Activated CD4-positive, alpha-beta T cell treated with anti-CD3 and anti-CD28 coated beads, Interleukin-2, amount 10 ng/mL, durations not matched to agents 24 days and 14 days (primary cell): ENCODE measurements at places on chromosomes 12 and 14.
A peak's percentile ranks its signal among the peaks of the same experiment; 100 is the strongest.

DNA sequence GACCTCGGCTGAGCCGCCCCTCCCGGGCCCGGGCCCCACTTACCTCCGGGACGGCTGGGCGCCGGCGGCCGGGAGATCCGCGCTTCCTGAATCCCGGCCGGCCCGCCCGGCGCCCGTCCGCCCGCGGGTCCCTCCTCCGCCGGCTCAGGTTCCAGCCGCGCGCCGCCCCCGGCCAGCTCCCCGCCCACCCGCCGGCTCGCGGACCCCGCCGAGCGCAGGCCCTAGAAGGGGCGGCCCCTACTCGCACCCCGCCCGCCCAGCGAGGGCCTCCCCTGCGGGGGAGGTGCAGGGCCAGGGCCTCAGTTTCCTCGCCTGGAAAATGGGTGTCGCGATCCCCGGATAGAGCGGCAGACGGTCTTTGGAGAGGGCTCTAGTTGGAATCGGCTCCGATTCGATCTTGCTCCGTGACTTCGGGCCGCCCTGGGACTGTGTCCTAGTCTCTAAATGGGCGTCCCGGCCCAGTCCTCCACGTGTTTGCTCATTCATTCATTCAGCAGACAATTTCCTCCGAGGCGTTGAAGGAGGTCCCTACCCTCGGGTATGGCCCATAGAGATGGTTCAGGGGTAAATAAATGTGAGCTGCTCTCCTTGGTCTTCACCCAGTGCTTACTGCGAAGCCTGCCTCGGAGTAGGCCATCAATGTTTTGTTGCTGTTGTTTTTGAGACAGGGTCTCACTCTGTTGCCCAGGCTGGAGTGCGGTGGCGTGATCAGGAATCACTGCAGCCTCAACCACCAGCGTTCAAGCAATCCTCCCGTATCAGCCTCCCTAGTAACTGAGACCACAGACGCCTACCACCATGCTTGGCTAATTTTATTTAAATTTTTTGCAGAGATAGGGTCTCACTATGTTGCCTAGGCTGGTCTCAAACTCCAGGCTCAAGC is at the start of gene TRPV4:
TSS of gene TRPV4 (minus strand) at position 92 of the 883 bp plus-strand sequence. CDS start 18,602 bp downstream, outside the sequence.
- H3K36me3 ChIP-seq = no peaks in the 10 kb centered on the region
- H3K27ac ChIP-seq = no peak within 1 kb of the TSS
- peak within 1 kb of the TSS; percentile 41 for H3K4me3 ChIP-seq

DNA sequence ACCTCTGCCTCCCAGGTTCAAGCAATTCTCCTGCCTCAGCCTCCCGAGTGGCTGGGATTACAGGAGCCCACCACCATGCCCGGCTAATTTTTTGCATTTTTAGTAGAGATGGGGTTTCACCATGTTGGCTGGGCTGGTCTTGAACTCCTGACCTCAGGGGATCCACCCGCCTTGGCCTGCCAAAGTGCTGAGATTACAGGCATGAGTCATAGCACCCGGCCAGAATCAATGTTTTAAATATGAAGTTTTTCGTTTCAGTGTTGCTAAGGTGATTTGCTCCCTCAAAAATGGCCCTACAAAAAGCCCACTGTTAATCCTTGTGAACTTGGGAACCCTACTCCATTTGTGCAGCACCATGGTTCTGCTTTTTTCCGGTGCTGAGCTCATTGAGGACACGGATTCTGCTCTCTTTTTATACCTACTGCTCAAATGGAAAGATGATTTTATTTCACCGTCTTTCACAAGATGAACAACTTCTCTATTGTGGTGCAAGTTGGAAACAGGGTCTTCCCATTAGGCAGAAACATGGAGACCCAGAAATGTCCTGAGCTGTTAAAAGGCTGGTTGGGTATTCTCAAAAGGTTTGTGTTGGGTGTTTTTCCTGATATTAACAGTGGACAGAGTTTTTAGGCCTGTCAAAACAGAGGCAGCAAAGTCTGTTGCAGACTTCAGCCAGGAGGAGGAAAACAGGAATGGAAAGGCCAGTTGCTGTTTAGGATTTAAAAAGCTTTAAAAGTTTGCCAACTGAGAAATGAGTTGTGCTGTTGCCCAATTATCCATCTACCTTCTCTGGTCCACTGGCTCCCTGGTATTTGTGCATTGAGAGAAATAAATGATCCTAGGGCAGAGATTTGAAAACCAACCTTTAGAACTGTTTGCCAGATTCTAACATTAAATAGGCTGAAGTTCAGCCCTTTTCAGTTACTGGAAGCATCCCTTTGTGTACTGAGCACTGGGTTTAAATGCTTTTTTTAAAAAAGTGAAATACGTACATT is 85.8 kb downstream of the ATP23 start:
- H3K27ac ChIP-seq = no peak overlapping the region
- no peaks in the 10 kb centered on the region for H3K27me3 ChIP-seq
- H3K36me3 ChIP-seq = no peaks in the 10 kb centered on the region
- H3K4me3 ChIP-seq = no peak overlapping the region
- DNase-seq = no peak
- no peaks in the 10 kb centered on the region for H3K4me1 ChIP-seq

DNA sequence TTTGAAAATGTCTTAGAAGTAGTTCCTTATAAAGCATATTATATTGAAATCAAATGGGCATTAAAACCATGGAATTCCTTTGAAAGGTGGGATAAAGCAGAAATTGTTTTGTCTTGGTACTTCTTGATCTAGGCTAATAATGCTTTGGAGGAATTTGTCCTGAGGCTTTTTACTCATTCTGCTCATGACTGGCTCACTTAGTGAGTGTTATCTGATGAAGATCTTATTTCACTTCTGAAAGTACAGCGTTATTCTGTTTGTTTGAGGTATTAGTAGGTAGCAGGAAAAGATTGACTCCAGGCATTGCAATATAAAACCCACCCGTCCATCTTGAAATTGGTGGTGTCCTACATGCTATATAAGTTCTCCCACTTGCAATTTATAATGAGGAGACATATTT is 5.5 kb downstream of the C12orf71 start:
- H3K4me3 ChIP-seq = no peak overlapping the region
- H3K4me1 ChIP-seq = peaks cover 14% of the 10 kb centered on the region
- DNase-seq = no peak
- H3K27me3 ChIP-seq = peaks cover 1% of the 10 kb centered on the region
- no peak overlapping the region for H3K27ac ChIP-seq

DNA sequence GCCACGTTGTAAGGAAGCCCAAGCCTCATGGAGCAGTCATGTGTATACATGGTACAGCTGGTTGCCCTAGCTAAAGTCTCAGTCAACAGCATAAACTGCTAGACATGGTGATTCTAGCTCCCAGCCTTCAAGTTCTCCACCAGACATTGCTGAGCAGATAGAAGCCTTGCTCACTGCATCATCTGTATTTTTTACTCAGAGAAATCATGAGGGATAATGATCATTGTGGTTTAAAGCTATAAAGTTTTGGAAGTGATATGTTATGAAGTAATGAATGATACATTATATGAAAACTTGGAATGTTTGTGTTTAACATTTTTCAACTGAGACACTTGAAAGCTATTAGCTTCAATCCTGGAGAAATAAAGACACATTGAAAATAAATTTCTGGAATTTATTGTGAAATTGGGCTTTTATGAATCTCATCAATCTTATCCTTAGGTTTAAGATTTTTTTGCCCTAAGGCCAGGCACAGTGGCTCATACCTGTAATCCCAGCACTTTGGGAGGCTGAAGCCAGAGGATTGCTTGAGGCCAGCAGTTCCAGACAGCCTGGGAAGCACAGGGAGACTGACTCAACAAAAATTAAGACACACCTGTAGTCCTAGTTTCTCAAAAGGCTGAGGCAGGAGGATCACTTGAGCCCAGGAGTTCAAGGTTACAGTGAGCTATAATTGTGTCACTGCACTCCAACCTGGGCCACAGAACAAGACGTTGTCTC is 5.6 kb upstream of the NFATC4 start:
- H3K36me3 ChIP-seq = no peaks in the 10 kb centered on the region
- no peak overlapping the region for H3K27ac ChIP-seq
- no peak overlapping the region for H3K4me3 ChIP-seq
- H3K27me3 ChIP-seq = peaks cover 55% of the 10 kb centered on the region
- DNase-seq = no peak

- no peaks in the 10 kb centered on the region for H3K27me3 ChIP-seq
- no peak overlapping the region for H3K4me3 ChIP-seq
- peaks cover 60% of the 10 kb centered on the region for H3K36me3 ChIP-seq
- H3K27ac ChIP-seq = peak overlapping the region; percentile 20
- DNase-seq = no peak
These were observed 4.3 kb downstream of the NAP1L1 start for GRCh38 chr12:76080017-76080728.

- peak overlapping the region; percentile 96 for H3K4me3 ChIP-seq
- H3K27ac ChIP-seq = peak overlapping the region; percentile 98
- DNase-seq = peak; percentile 93
- peaks cover 68% of the 10 kb centered on the region for H3K36me3 ChIP-seq
- no peaks in the 10 kb centered on the region for H3K27me3 ChIP-seq
- peaks cover 49% of the 10 kb centered on the region for H3K4me1 ChIP-seq
These were observed 136.5 kb upstream of the AMIGO2 start for GRCh38 chr12:47216150-47216677.

DNA sequence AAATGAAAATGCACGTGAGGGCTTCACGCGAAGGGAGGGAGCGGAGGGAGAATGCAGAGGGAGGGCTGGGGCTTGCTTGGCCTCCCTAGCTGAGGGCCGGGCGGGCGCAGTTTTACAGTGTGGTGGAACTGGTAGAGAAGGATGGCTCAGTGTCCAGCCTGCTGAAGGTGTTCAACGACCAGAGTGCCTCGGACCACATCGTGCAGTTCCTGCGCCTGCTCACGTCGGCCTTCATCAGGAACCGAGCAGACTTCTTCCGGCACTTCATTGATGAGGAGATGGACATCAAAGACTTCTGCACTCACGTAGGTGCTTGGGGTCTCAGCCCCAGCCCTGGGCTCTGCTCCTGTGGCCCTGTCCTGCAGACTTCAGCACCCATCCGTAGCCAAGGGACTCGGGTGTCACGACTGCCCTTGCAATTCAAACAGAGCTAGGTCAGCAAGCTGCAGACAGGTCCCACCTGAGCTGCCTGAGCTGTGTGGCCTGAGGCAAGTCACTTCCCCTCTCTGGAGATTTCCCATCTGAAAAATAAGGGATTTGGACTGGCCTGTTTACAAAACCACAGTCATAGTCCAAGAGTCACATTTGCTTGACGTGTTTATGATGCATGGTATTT is 18.4 kb downstream of the OTUB2 start:
- no peaks in the 10 kb centered on the region for H3K4me1 ChIP-seq
- H3K27ac ChIP-seq = no peak overlapping the region
- no peak overlapping the region for H3K4me3 ChIP-seq
- peaks cover 24% of the 10 kb centered on the region for H3K36me3 ChIP-seq

DNA sequence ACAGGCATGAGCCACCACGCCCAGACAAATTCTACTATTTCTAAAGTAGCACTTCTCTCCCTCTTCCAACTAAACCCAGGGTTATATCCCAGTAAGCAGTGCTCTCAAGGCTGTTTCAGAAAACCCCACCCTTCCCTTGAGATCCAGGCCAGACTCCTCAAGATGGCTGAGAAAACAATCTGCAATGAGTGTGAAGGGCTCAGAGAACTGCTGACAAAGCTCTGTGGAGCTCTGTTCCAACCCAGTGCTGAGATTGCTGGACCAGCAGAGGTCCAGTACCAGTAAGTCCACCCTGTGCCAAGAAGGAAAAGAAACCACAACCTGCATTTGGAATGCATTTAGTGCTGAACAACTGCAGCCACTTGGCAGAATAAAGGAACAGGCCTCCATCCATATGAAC is 3.7 kb upstream of the IFFO1 start:
- peaks cover 71% of the 10 kb centered on the region for H3K36me3 ChIP-seq
- H3K27ac ChIP-seq = no peak overlapping the region
- DNase-seq = no peak
- no peak overlapping the region for H3K4me3 ChIP-seq
- H3K27me3 ChIP-seq = no peaks in the 10 kb centered on the region

DNA sequence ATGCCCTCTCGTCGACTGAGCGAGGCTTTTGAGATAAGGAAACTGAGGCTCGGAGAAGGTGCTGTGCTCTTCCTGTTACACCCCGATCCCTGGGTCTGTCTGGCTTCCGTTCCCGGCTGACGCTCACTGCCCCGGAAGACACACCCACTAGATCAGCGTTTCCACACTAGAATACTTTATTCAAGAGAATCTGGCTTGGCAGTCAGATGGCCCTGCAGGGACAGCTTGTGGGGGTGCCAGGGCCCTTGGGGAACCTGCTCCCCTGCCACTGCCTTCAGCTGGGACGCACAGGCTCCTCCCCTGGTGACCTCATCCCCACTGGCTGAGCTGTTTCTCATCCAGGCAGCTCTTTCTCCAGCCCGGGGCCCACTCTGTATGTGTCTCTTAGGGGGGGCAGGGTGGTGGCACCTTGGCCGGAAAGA is 13.7 kb downstream of the PGF start:
- peaks cover 38% of the 10 kb centered on the region for H3K4me1 ChIP-seq
- peak overlapping the region; percentile 85 for H3K4me3 ChIP-seq
- H3K27ac ChIP-seq = peak overlapping the region; percentile 93
- peak; percentile 87 for DNase-seq

DNA sequence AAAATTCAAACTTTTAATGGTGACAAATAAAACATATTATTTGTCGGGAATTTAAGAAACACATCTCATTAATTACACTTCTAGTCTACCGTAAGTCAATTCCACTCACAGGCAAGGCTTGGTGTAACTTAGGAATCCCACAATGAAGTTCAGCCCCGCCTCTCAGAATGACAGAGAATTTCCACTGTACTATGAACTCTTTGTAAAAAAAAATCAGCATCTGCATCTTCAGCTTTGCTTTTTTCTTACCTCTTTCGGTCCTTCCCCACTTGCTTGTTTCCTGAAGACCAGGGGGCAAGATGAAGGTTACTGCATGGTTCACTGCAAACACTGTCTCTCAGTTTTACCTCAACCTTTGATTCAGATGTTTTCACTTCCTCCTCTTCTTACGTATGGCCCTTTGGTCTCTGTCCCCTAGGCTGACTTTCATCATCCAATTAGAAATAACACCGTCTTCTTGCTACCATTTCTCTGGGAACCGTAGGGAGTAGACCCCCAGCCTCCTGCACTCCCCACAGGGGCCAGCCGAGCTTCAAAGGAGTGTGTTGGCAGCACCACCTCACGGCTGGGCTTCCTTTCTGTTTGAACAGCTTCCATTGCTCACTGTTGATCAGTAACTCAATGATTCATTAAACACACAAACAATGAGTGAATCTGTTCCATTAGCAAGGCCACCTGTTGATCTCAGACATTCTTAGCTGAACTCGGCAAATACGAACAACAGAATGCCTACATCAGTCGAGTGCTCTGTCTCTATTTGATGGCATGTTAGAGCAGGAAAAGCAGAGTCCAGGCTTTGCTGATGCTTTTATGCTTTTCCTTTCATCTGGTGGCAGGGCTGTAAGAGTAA is 343.0 kb downstream of the BMP4 start:
- H3K27me3 ChIP-seq = peaks cover 2% of the 10 kb centered on the region
- H3K4me3 ChIP-seq = no peak overlapping the region
- H3K27ac ChIP-seq = peak overlapping the region; percentile 35
- no peaks in the 10 kb centered on the region for H3K4me1 ChIP-seq
- no peak for DNase-seq
